ENCODE measurements at places on chromosomes 13 and 19.

- no peak for DNase-seq
These were observed 835 bp downstream of the RSPH6A start for GRCh38 chr19:45814166-45814780.

DNA sequence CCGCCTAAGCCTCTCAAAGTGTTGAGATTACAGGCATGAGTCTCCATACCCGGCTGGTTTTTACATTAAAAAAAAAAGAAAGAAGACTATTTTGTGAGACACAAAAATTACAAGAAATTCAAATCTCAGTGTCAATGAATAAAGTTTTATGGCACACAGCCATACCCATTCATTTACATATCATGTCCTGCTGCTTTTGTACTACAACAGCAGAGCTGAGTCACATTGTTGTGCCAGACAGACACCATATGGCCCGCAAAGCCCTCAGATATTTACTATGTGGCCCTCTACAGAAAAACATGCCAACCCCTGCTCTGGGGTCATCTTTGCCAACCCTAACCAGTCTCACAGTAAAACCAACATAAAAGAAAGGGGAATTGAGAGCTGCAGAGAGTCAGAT, 5.3 kb downstream of the SMIM7 start:
- DNase-seq: no peak

- no peak for DNase-seq
These were observed 118.0 kb downstream of the TSHZ3 start for GRCh38 chr19:31231237-31231636.

- DNase-seq: no peak
These were observed 331.7 kb downstream of the LIG4 start for GRCh38 chr13:107883561-107884175.

DNA sequence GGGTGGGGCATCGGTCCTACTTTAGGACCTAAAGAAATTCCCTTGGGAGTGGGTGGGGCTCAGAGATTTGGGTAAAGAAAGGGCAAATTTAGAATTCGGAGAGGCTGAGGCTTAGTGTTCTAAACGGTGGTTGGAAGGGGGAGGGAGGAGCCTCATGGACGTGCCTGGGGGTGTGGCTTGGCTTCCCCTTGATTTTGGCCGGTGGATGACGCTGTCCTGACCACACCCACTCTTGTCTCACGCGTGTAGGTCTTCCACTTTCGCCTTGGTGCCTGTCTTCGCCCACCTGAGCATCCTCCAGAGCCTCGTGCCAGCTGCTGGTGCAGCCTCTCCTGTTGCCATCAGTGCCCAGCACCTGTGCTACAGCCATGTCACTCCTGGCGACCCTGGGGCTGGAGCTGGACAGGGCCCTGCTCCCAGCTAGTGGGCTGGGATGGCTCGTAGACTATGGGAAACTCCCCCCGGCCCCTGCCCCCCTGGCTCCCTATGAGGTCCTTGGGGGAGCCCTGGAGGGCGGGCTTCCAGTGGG, 1.2 kb upstream of the NUP62 start:
- peak; percentile 44 for DNase-seq

DNA sequence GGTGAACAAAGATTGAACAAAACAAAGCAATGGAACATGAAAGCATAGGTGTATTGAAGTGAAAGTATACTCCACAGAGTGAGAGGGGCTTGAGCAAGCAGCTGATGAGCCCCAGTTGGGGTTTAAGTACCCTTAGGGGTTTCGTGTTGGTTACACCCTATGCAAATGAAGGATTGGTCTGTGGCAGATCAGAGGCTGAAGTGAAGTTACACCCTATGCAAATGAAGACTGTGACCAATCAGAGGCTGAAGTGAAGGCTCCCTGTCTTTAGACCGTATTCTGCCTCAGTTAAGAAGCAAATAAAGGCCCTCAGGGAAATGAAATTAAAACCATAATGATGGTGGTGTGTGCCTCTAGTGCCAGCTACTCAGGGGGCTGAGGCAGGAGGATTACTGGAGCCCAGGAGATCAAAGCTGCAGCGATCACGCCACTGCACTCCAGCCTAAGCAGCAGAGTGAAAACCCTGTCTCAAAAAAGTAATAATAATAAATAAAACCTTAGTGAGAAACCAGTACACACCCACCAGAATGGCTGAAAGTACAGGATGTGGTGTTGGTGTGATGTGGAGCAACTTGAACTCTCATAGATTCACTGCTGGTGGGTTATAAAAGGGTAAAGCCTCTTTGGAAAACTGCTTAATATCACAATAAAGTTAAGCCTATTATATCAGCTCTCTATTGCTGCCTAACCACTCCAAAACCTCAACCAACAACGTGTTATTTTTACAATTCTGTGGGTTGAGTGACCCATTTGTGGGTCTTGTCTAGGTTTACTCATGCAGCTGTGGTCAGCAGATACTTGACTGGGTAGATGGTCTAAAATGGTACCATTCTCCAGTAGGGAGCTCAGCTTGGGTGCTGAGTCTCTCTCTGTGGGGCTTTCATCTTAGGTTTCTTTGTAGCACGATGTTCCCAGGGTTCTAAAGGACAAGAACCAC, 12.8 kb upstream of the UPF3A start:
- no peak for DNase-seq

GRCh38 chr19:6721773-6722172, 1.3 kb upstream of the C3 start:
- DNase-seq: no peak

DNA sequence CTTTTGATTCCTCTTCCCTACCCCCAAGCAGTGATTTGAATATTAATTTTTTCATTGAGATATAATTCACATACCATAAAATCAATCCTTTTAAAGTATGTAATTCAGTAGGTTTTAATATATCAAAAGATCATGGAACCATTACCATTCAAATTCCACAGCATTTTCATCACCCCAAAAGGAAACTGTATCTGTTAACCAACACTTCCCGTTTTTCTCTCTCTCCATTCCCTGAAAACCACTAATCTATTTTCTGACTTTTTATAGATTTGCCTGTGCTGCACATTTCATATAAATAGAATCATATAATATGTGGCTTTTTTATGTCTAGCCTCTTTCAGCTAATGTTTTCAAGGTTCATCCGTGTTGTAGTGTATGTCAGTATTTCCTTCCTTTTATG, 107.1 kb downstream of the PAN3 start:
- no peak for DNase-seq

DNA sequence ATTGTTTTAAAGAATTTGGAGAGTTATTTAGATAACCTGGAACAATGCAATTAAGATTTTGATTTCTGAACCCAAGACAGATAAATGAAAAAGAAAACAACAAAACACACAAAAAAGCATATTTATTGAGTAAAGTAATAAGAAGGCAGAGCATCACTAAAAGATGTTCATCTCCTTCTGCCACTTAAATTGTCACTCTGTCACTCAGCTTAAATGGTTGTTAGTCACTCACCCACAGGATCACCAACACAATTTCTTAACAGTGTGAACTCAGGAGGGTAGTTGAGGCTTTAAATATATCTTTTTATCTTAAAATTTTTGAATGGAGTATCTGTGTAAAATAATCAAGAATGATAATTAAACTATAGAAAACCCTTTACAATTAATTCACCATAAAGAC, 1215.5 kb upstream of the PCDH20 start:
- no peak for DNase-seq

DNA sequence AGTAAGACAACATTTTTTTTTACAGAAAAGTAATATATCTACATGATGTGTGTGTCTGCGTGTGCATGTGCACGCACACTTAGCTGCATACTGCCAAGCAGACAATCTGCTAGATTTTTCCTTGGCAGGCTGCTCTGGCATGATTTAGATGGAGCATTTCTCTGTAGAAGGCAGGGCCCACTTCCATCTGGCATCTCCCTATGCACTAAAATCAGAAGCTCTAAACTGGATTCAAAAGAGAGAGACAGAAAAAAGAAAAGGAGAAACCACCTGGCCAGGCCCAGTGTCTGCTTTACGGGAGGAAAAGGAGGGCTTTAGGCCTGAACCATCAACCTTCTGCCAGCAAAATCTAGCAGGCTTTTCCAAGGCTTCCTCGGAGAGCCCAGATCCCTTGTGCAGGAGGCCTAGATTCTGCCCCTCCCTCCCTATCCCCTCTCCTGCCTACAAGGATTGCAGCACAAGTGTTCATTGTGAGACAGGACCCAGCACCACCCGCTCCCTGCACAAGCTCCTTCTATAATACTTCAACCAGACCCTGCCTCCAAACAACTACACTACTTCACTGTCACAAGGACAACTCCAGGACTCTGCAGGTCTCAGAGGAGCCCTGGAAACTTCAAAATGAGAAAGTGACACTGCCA, 99.3 kb downstream of the DOCK9 start:
- no peak for DNase-seq

DNA sequence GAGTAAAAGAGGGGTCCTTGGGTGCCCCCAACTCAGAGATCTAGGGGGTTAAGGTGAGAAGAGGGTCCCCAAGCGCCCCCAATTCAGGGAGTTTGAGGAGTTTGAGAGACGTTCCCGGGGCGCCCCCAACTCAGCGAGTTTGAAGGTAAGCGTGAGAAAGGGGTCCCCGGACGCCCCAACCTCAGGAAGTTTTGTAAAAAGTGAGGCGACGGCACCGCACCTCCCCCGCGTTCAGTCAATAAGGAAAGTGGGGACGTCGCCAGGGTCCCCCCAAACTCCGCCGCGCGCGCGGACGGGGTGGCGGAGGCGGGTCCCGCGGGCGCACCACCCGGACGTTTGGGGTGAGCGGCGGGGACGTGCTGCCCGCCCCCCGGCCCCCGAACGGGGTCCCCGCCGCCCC, 353 bp downstream of the RFX2 start:
- DNase-seq: no peak

- DNase-seq: no peak
These were observed 105.6 kb upstream of the PEG3 start for GRCh38 chr19:56946159-56946558.

DNA sequence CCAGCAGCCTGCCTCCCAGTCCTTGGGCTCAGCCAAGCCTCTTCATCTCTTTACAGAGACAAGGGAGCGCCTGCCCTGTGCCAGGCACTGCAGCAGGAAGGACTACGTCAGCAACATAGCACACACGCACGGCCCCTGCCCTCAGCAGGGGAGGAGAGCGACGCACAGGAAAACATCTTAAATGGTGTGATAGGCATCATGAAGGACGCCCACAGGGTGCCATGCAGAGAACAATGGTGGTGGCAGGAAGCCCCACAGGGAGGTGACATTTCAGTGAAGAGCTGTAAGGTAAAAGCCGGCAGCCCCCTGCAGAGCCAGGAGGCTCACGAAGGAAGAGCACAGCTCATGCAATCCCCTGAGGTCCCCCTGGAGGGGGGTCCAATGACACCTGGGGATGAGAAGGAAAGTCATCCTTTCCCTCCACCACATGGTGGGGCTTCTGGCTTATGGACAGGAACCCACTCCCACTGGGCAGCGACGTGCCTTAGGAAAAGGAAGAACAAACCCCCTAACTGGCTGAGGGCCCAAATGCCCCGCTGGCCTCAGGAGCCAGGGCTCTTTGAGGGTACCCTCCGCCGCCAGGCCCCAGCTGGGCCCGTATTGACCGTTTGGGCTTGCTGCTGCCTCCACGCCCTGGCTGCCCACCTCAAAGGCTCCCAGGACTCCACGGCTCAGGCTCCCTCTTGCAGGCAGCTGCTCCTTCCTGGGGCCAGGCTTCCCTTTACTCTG, 37.3 kb upstream of the C13orf42 start:
- no peak for DNase-seq

DNA sequence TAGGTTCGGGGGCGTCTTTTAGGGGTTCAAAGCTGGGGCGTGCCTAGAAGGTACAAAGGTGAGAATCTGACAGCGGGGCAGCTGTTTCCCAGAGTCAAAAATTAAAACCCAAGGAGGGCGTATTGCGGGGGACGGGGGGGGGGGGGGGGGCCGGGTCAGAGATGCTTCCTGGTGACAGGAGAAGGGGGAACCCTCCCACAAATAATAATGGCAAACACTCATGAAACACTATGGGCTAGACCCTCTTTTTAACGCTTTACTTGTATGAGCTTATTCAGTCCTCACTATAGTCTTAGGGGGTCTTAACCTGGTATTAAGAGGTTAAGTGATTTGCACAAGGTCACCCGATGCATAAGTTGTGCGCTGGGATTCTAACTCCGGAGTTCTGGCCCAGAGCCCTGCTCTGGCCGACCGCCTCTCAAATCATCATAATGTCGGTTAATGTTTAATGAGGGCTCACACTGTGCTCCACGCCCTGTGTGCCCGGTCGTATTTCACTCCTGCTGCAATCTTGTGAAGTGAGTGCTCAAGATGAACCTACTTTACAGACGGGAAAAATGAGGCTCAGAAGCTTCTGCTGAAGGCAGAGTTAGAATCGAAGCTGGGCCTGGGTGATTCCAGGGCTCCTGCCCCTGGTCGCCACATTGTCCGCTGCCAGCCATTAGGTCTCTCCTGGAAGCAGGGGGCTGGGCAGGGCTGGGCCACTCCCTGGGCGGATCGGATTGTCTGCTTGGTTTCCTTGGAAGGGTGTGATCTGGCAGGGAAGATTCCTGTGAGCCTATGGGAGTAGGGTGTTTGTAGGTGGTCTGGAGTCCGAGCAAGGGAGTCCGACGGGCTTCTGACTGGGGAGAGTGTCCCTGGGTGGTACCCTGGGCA, 964 bp downstream of the PAK4 start:
- DNase-seq: no peak

Measured in NCI-H748 treated with DMSO at 0.1 percent for 48 hours (cell line).